ENCODE measurements at places on chromosomes 6 and 20.

DNA sequence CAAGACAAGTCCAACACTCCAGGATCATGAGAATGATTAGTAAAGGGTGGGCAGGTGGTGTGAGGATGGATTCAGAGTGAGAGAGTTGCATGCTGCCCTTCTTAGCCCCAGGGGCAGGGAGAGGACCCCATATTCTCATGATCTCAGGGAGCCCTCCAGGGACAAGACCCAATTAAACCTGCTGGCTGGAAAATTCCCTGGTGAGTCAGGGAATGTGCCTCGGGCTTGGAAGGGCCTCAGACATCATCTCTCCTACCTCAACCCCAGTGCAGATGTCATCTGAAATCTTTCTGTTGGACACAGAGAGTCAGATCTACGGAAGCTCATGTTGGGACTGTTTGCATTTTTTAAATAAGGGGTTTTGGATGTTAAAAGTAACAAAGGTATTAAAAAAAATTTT is 9.2 kb upstream of the SIRPD start:
- ATAC-seq: no peak

- ATAC-seq: no peak
Measured at GRCh38 chr6:24274441-24275083, 83.3 kb downstream of the DCDC2 start.

- ATAC-seq: peak; percentile 91
Measured at GRCh38 chr20:52179331-52180179, 12.0 kb downstream of the ZFP64 start.

- ATAC-seq: no peak
Measured at GRCh38 chr6:34595332-34596184, 39.4 kb upstream of the SPDEF start.

- ATAC-seq: no peak
Measured at GRCh38 chr6:128039543-128039942, 138.7 kb upstream of the THEMIS start.

DNA sequence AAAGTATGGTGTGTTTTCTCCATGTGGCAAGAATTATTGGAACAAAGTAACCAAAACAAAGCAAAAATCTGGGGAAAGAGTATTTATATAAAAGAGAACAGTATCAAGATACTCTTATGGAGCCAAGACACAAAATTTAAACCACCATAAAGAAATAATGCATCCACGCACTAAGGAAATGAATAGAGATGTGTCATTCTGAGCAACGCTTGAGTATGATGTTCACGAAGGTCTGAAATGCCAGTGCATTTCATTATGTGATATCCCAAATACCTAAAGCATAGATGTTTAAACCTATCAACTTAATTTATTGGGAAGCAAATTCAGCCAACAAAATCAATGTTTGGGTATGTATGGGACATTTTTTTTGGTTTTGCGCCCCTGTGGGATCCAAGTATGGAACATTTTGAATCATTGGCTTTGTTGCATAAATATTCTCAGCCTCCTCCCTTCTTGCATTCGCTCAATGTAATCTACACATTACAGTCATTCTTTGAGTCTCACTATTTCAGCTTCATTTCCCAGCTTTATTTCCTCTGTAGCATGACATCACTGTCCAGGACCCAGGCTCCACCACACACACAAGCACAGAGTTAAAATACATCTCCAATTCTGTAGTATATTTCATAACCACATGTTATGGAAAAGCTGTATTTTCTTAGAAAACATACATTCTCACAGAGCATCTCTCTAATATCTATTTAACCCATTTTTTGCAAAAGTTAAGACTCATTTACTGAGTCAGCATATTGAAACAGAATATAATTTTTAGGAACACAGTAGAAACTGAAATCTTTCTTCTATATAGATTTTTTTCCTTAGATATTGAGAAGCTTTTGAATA is 11.6 kb upstream of the MOXD1 start:
- no peak for ATAC-seq

GRCh38 chr6:134235937-134236751 is 81.8 kb downstream of the SGK1 start:
- ATAC-seq: peak; percentile 91

DNA sequence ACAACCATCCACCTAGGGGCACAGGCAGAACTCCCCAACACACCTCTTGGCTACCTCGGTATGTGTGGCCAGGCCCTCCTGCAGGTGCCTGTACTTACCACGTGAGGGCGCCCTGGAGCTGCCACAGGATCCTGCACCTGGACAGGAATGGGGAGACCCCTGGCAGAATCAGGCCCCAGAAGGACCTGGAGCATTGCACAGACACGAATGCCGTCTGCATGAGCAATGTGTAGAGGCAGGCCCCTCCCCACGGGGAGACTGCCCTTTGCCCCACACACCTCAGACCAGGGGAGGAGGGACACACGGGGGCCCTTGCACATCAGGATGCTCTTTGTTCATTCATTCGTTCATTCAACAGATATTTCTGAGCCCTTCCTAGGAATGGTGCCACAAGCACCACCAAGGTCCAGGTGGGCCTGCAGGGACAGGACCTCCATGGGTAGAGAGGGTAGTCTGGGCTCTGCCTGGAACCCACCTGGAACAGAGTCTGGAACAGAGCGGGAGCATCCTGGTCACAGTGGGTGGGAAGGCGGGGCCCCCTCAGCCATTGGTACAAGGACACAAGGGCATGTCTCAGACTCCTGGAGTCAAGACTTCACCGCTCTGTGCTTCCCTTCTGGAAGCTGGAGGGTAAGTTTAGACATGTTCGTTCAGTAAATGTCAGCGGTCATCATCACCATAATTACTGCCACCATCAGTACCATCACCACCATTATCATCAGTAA is 32.3 kb downstream of the YTHDF1 start:
- peak; percentile 55 for ATAC-seq
